ENCODE measurements at places on chromosomes 13 and 19. TPM values are rescaled to one million over a fixed set of nuclear protein-coding genes. Genes with fewer than 3 reads are reported as not detected.

DNA sequence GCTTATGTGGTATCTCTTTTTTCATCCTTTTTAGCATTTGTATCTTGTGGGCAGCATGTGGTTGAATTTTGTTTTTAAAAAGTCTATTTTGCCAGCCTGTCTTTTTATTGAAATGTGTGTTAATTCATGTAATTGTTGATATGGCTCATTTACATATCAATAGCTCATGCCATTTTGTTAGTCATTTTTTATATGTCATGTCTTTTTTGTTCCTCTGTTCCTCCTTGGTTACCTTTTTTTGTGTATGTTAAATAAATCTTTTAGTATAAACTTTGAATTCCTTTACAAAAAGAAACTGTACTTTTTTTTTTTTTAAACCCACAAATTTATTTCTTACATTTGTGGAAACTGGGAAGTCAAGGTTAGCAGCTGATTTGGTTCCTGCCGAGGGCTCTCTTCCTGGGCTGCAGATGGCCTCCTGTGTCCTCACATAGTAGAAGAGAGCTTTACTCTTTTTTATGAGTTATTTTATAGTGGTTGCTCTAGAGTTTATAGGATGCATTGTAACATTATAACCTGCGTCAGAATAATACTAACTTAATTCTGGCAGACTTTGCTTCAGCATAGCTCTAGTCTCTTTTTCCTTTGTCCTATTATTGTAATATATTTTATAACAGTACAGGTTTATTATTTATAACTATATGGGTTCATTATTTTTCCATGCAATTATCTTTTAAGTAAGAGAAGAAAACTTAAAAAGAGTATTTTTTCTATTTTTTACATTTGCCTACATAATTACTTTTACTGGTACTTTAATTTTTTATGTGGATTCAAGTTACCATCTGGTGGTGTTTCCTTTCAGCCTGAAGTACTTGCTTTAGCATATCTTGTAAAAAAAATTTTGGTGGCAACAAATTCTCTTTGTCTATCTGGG, 86.3 kb downstream of the URI1 start:
- no peak for DNase-seq

Gene ZNF540
- 1.8 TPM for total RNA-seq

Gene SBK2
- not detected for total RNA-seq

Gene DIRAS1
- total RNA-seq = 1.1 TPM

DNA sequence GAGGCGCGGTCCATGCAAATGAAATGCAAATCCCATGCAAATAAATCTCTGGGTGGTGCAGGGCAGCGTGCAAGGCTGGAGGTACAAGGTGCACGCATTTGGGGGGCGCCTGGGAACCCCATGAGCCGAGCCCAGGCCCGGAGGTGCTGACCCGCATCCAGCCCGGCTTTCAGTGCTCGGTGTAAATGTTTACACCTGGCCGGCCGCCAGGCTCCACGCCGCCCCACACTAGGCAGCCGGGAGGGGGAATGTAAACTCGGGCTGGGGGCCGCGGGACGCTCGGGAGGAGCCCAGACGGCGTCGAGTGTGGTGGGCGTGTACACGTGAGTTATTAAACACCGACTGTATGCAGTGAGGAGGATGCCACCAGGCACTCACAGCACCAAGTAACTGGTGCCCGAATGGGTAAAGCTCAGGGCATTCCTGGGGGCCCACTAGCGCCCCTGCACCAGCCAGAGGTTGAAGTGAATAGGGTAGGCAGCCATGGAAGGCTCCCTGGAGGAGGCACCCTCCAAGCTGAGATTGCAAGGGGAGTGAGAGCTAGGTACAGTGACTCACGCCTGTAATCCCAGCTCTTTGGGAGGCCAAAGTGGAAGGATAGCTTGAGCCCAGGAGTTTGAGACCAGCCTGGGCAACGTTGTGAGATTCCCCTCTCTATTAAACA, 17.2 kb downstream of the FUT6 start:
- DNase-seq = no peak

GRCh38 chr13:92355213-92355612, 871.4 kb upstream of the GPC6 start:
- DNase-seq = no peak

Gene LILRB2
- total RNA-seq = 14.4 TPM

GRCh38 chr19:46269101-46269500, 27.7 kb upstream of the HIF3A start:
- no peak for DNase-seq

- no peak for DNase-seq
Observed at GRCh38 chr13:74203576-74203975, 69.4 kb upstream of the KLF12 start.

- DNase-seq = no peak
Observed at GRCh38 chr19:41175801-41176777, 16.9 kb upstream of the CYP2S1 start.

- DNase-seq = no peak
Observed at GRCh38 chr19:53977991-53978731, 13.3 kb upstream of the CACNG6 start.

Gene COQ8B
- 16.8 TPM for total RNA-seq

DNA sequence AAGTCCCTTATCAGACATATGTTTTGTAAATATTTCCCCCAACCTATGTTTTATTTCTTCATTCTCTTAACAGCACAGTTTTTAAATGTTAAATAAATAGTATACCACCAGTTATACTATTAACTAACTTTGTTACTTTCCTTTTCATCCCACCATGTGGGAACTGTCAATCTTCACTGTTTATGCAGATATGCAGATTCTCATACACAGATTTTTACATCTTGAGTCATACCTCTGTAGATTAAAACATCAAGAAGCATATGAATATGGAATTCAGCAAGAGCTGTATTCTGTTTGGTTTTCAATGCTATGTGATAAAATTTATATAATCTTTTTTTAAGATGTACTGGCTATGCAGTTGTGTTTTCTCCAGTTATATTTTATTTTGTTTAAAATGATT, 566.3 kb downstream of the LIG4 start:
- no peak for DNase-seq

Gene LILRA1
- total RNA-seq = 3.7 TPM

Gene KIR2DL4
- total RNA-seq = 0.22 TPM

Gene GARIN5A
- 0.35 TPM for total RNA-seq

DNA sequence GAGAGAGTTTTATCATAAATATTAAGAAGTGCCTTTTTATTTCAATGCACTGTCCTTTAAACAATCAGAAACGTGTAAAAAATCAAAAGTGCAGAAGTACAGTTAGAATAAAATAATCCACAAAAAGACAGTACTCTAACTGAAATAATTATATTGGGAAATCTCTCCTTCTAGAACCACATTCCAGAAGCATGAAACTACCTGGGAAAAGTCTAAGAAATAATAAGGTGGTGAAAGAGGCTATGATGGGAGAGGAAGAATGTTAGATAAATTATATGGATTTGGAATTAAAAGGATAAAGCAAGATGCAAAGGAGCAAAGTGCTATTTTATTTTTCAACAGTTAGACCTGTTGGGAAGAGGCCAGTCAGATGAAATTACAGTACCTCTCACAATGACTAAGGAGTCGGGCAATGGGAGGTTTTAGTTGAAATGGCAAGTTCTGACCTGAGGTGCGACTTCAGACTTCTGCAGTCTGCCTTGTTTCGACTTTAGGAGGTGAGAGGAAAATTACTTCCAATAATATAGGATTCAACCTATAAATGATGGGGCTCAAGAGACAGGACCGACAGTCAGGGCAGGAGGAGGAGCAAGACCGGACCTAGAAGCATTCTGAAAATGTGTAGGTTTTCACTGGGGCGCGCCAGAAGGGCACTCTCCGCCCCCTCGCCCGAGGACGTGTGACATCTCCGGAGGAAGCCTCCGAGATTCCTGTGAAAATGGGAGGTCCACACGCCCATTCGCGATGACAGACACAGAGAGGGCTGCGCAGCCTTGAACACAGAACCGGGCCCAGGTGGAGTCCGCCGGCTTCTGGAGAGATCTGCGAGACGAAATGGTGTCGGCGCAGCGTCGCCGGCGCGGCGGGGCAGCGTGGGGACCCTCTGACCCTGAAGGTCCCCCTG, 717 bp downstream of the SPRYD7 start:
- DNase-seq = no peak

DNA sequence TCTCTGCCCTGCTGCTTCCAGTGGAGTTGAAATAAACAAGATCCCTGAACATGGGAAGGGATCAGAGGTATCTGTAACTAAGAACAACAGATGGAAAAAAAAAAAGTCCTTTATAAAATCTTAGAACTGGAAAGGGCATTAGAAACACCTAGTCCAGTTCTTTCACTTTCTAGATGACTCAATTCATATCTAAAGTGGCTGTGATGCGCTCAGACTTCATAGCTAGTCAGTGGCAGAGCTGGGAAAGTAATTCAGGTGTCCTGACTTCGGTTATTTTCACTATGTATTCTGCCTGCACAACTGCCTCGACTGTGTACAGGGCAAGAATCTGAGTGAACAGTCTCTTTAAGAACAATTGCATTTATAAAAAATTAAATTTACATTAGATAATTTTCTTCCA, 151.8 kb upstream of the TMTC4 start:
- DNase-seq = no peak

GRCh38 chr13:80668452-80668851, 327.5 kb upstream of the SPRY2 start:
- DNase-seq = no peak

DNA sequence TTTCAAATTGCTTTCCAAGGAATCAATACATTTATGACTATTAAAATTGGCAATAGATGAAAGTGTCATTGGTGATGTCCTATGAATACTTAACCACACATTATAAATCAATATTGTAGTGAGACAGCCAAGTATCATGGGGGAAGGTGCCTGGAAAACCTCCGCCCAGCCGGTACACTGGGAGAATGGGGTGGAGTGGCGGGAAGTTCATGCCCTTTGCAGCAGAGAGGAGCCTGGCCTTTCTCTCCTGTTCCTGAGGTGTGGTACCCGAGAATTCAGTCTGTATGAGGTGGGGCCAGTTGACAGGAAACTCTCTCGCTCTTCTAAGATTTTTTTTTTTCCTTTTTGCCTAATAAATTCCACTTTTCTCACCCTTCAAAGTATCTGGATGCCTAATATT, 25.4 kb upstream of the ABCC4 start:
- no peak for DNase-seq

Gene WASF3
- 136 TPM for total RNA-seq

Gene MISP3
- total RNA-seq = 1.7 TPM

DNA sequence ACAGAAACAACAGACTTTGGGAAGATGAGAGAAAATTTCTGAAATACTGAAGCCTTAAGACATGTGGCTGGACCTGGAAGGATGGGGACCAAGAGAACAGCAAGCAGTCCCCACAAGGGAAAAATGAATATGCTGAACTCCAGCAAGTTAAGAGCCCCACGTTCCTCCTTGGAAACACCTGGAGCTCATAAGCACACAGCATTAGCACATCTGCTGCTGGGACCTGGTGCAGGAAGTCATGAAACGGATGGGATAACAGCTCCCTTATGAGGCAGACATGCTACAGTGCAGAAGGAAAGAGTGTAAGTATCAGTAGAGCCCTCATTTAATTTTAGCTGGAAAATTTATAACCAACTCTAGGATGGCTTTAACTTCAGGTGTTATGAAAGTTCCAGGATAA, 67.3 kb downstream of the SLC15A1 start:
- DNase-seq = no peak

DNA sequence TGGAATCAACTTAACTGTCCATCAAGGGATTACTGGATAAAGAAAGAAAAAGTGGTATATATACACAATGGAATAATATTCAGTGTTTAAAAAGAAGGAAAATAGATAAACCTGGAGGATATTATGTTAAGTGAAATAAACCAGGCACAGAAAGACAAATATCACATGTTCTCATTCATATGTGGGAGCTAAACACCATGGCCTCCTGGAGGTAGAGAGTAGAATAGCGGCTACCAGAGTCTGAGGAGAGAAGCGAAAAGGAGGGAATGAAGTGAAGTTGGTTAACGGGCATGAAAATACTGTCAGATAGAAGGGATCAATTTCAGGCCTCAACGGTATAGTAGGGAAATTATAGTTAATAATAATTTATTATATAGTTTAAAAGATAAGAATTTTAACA, 147.5 kb upstream of the OBI1 start:
- no peak for DNase-seq

Gene ZNF135
- total RNA-seq = 3.5 TPM

Gene SLAIN1
- 1.9 TPM for total RNA-seq

Gene SIGLECL1
- total RNA-seq = not detected

DNA sequence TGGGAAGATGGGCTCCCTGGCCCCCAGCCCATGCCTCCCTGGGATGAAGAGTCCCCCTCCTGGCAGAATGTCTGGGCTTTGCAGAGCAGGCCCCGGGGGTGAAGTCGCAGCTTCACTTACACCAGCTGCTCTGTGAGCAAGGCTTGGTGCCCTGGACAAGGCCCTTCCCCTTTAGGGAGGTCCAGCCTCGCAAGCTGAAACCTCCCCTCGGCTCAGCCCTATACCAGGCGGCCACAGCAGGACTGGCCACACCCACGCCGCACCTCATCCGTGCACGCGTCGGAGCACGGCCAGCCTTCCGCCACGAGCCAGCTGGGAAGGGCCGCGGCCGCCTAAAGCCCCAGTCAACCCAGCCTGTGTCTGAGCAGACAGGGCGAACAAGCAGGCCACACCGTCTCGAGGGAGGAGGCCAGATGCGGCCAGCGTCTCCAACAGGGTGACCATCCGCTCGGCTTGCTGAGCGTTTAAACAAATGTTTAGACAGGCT, 83.2 kb upstream of the MCF2L start:
- no peak for DNase-seq

Gene COLGALT1
- 117 TPM for total RNA-seq
